ENCODE measurements at places on chromosomes 3 and 15.

GRCh38 chr3:9351709-9352126 is 11.1 kb upstream of the THUMPD3 start:
- DNase-seq: no peak

GRCh38 chr15:83205725-83206324 is 1.8 kb downstream of the HDGFL3 start:
- DNase-seq: no peak

DNA sequence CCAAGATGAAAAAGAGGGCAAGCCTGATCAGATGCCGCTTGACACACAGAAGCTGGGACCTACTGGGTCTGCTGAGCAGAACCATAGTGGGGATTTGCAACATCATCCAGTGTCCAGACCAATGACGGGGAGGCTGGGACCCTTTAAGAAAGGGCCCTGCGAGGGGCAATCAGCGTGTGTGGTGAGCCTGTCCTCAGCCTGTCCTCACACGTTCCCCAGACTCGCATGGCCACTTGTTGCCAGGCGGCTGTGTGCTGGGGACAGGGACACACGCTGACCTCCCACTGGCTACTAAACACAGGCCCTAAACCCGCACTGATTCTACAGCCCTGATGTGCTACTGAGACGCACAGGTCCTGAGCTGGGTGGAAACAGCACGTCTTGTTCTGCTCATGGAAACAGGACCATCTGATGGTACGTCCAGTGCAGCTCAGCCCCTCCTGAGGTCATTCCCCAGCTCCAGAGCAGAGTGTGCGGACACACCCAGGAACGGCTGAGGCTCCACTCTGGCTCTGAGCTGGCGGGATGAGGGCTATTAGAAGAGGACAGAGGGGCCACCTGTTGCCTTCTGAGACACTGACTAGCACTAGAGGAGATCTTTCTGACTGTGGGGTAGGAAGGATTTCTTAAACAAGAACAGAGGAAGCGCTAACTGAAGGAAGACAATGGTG is 24.4 kb downstream of the PCSK6 start:
- DNase-seq: no peak

DNA sequence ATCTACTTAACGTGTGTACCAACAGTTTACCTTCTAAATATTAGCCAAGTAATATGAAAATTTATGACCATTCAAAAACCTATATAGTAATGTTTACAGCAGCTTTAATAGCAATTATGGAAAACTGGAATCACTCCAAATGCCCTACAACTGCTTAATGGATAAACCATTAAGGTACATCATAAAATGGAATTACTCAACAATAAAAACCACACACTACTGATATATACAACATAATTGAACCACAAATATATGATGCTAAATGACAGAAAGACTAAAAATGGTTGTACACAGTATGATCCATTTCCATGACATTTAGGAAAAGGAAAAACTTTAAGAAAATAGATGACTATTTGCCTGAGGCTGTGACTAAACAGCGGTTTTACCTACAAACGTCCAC is 467.1 kb upstream of the EPHA6 start:
- no peak for DNase-seq

DNA sequence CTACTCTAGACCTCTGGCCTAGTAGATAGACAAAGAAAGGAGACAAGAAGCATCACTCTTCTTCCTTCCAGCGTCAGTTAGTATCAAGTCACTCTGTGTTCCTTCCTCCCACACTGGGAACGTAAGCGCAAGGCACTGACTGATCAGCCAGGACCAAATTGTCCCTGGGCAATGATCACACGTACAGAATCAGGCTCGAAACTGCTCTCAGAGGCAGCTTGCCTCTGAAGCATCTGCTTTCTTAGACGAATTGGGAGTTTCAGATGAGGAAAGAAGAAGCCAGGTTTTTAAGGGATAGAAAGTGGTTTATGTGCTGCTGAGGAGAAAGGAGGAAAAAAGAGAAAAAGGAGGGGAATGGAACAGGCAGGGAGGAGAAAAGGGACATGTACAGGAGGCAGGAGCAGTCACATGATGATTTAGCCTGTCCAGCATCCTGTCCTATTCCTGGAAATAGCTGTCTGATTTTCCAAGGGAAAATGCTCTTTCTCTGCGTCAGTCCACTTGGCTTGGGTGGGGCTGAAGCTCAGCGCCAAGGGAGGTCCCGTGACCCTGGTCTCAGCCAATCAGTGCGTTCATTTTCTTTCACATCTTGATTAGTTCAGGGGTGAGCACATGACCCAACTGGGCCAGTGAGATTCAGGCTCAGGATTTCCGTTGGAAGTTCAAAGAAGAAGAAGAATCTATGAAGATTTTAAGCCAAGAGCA is 102.0 kb upstream of the PRICKLE2 start:
- DNase-seq: no peak

GRCh38 chr3:195356151-195357086 is 85.5 kb upstream of the XXYLT1 start:
- no peak for DNase-seq

- DNase-seq: no peak
Measured at GRCh38 chr3:159824333-159824732, 164.3 kb upstream of the IL12A start.

DNA sequence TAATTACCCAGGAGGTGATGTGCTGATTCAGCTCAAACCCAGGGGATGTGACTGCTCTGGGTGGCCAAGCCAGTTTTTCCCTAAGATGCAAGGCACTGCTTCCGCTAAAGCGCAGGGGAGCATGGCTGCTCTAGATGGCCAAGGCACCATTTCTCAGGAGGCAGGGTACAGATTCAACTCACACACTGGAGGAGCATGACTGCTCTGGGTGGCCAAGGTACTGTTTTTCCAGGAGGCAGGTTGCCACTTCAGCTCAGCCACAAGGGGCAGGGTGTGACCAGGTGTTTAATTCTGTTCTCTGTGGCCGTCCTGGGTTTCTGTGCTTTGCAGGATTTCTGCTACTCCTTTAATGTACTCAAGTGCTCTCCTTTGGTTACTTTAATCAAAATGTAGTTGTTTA is 659.3 kb upstream of the ARRDC4 start:
- no peak for DNase-seq

- DNase-seq: no peak
Measured at GRCh38 chr15:68833700-68834331, 13.1 kb upstream of the ANP32A start.

Data from activated T-helper 1 cell treated with Interleukin-2 at 50 U/mL for 16 hours (primary cell).